AG10803 (cell line): ENCODE measurements at places on chromosomes 2 and 18.

GRCh38 chr2:223811757-223812156 is 25.6 kb downstream of the AP1S3 start:
- DNase-seq: no peak

GRCh38 chr2:3126911-3127621 is 250.6 kb downstream of the EIPR1 start:
- no peak for DNase-seq

- peak; percentile 50 for DNase-seq
These were observed 100.7 kb downstream of the LYPD6 start for GRCh38 chr2:149430743-149431736.

GRCh38 chr2:11391942-11392266 is 47.5 kb upstream of the ROCK2 start:
- DNase-seq: no peak
